ENCODE measurements at places on chromosomes 1 and 21.

DNA sequence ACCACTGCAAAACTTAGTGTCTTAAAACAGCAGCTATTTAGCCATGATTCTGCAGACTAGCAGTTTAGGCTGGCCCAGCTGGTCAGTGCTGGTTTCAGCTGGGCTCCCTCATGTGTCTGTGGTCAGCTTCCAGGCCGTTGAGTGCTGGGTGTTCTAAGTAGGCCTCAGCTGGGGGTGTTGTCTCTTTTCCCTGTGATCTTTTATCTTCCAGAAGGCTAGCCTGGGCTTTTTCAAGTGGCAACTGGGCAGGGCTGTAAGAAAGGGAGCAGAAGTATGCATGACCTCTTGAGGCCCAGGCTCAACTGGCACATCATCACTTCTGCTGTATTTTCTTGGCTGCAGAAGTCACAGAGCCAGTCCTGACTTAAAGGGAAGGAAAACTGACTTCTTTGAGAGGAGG lies 136.1 kb downstream of the KIF26B start:
- no peak for DNase-seq

- no peak for DNase-seq
These were observed 96.6 kb downstream of the LMX1A start for GRCh38 chr1:165259706-165260428.

- DNase-seq = no peak
These were observed 4.9 kb upstream of the EPS15 start for GRCh38 chr1:51523931-51524330.

DNA sequence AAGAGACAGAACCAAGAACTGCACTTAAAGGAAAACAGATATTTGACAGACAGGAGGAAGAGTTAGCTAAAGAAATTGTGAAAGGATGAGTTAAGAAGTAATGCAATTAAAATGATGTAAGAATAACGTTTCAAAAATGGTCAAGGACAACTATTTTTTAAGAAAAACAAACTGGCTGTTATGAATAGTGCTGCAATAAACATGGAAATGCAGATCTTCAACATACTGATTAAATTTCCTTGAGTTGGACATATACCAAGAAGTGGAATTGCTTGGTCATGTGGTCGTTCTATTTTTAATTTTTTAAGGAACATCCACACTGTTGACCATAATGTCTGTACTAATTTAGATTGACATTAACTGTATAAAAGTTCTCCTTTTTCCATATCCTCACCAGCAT lies 23.1 kb upstream of the PHTF1 start:
- DNase-seq = no peak

- no peak for DNase-seq
These were observed 4.3 kb upstream of the IFFO2 start for GRCh38 chr1:18960821-18961220.

DNA sequence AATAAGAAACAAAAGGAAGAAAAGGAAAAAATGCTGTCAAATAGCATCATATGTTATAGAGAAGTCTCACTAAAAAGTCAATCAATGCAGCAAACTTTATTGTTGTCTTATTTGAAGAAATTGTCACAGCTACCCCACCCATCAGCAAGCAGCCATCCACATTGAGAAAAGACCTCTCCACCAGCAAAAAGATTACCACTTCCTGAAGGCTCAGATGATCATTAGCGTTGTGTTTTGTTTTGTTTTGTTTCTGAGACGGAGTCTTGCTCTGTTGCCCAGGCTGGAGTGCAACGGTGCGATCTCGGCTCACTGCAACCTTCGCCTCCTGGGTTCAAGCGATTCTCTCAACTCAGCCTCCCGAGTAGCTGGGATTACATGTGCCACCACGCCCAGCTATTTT lies 29.0 kb downstream of the ATP2B4 start:
- DNase-seq = no peak

- DNase-seq = no peak
These were observed 591.0 kb downstream of the ADGRL2 start for GRCh38 chr1:82391712-82392111.

DNA sequence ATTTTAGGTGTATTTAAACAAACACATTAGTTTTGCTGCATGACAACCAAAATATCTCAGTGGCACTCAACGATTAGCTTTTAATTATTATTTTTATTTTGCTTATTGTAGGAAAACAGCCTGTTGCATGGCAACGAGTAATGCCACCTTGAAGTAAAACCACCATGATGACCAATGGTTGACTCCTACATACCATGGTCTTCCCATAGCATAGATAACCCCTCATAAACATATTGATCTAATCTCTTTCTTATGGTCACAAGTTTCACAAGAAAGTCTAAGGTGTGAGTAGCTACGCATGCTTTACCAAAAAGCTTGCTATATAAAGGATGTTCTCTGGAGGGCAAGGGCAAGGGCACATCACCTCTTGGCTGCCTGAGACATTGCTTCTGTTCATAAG lies 61.5 kb upstream of the PTBP2 start:
- no peak for DNase-seq

DNA sequence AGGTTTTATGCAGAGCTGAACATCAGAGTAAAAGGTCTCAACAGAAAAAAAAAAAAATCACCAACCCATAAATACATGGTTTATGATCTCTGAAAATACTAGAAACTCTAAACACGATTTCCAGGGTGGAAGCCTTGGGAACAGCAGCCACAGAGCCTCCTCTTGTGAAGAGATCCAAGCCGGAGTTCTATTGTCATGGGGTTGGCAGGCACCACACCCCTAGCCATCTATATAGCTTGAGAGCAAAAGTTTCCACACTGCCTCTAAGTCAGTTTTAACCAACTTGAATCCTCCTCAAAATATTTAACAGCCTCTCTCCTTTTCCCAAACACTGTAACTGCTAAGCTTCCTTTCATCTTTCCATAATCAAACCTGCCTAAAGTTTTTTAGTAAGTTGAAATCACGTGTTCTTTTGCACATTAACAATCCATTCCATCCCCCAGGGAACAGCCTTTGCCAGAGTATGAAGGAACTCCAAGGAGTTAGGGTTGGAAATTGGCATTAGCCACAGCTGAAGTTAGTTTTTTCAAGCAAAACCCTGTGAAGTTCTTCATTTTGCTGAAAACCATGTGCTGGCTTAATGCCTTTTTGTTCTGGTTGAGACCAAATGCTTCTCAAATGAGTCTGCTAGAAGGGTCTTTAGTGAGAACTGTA lies 13.8 kb upstream of the SEC16B start:
- DNase-seq = no peak

GRCh38 chr1:116375148-116375886 lies 2.3 kb downstream of the ATP1A1 start:
- DNase-seq = no peak

GRCh38 chr1:81228926-81229325 lies 571.8 kb upstream of the ADGRL2 start:
- DNase-seq = no peak

- DNase-seq = no peak
These were observed 15.2 kb downstream of the CDCP2 start for GRCh38 chr1:54137534-54138061.

- DNase-seq = peak; percentile 44
These were observed 22.7 kb downstream of the UTP25 start for GRCh38 chr1:209850342-209850979.

- DNase-seq = no peak
These were observed 1571.3 kb upstream of the PRMT6 start for GRCh38 chr1:105485207-105485606.

DNA sequence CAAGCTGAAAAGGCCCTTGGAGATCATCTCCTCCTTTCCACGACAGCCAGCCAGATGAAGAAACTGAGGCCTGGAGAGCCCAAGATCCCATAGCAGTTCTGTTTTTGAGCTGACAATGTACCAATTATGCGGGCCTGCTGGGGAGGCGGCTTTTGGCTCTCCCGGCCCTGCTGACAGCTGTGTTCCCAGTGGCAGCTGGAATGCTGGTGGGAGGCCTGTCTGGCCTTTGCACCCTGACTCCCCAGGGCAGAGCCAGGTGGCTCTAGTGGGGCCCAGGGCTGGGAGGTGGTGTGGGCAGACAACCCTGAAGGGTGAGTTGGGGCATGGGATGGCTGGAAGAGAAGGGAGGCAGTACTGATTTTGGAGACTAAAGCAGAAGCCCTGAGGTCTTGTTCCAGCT lies 30.7 kb upstream of the WASF2 start:
- DNase-seq = no peak

- no peak for DNase-seq
These were observed 106.2 kb downstream of the RUNX1 start for GRCh38 chr21:34942911-34943310.

DNA sequence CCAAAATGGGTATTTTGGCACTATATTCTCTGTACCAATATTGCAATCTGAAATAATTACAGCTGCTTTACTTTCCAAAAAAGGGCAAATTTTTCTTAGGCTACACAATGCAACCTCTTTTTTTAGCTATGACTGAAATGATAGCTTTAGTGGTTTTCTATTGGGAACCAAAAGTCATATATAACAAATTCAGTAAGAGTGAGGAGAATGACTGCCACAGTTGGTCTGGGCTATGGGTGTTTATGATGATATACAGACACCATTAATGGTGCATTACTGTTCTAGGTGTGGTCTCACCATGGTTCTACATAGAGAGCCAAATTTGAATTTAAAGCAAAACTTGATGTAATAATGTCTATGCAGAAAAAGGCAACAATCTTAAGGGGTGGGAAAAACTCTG lies 72.3 kb upstream of the PTBP2 start:
- DNase-seq = no peak

DNA sequence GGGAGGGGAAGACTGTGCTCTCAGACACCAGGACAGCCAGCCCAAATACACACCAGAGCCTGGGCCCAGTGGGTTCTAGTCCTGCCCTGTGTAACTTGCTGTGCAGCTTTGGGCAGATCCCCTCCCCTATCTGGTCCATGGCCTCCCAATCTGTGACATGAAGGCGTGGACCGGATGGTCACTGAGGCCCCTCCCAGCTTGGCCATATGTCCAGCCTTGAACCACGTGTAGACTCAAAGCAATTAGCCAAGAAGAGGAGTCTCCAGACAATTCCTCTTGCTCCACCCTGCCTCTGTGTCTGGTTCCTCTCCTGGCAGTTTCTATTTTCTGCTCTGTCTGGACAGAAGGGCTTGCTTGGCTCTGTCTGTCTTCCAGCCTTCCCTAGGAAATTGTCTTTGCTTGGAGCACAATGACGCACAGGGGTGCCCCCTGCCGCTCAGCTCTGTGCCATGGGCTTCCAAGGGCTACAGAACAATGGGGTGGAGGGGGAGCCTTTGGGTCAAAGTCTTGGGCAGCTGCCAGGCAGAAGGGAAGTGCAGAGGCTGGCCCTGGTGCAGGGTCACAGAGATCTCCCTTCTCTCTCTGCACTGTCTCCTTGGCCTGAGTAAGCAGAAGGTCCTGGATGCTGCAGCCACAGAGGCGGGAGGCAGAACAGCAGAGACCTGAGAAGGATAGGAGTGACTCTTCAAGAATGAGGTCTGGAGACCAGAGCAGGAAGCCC lies 66.1 kb downstream of the TENT5C start:
- peak; percentile 31 for DNase-seq

- DNase-seq = peak; percentile 47
These were observed 9.8 kb upstream of the GJA8 start for GRCh38 chr1:147892731-147893214.

GRCh38 chr1:200409203-200409760 lies 554 bp downstream of the ZNF281 start:
- peak; percentile 61 for DNase-seq
